Activated naive CD4-positive, alpha-beta T cell treated with anti-CD3 and anti-CD28 coated beads, Interleukin-2, amount 10 ng/mL, durations not matched to agents 7 days and 5 days (primary cell): ENCODE measurements at places on chromosomes 4 and X.

DNA sequence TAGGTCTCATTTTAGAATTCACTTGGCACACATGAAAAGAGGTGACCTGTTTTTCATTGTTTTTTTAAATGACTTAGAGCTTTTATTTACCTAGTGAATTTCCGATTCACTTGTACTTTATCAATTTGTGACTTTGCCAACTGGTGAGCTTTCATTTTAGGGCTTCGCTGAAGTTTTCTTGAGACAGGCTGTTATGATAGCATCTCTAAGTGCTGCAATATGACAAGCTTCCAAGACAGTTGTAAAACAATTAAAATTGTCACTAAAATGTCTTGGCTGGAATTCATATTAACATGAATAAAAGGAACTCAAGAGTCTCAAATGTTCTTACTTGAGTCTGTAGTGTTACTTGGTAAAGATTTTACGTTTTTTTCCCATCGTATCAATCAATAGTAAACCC is 831.7 kb upstream of the GRID2 start:
- no peak for DNase-seq

DNA sequence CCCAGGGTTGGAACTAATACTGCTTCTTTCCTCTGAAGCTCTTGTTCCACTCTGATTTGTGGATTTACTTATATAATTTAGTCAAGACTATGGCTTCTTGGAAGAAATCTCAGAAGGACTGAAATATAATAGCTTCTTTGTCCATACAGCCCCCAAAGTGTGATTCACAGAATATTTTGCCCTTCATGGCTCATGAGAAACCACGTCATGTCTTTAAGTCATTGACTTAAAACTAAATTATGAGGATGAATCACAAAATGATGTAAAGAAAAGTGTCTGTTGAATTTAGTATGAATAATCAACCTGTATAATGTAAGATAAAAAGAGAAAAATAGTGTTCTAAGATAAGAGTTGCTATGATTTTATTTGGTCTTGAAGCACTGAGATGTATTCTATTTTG is 43.3 kb upstream of the AGA start:
- no peak for DNase-seq

DNA sequence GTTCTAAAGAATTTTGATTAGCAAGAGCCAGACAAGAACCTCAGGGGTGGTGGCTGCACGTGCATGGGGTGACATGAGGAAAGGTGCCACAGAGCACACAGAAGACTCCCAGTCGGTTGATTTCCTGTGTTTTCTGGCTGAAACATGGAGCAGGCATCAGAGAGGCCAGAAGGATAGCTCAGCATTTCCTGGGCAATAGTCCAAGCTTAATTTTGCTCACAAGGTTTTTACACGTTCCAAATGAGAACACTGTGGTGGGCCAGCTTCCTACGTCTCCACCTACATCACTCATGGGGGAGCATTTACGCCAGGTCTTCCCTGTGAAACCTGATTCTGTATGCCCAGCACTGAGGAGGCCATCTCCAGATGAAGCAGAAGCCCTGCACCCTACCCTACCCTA is 212.5 kb upstream of the CLNK start:
- no peak for DNase-seq

GRCh38 chrX:30280428-30280827 is 28.8 kb downstream of the NR0B1 start:
- DNase-seq, result no peak

DNA sequence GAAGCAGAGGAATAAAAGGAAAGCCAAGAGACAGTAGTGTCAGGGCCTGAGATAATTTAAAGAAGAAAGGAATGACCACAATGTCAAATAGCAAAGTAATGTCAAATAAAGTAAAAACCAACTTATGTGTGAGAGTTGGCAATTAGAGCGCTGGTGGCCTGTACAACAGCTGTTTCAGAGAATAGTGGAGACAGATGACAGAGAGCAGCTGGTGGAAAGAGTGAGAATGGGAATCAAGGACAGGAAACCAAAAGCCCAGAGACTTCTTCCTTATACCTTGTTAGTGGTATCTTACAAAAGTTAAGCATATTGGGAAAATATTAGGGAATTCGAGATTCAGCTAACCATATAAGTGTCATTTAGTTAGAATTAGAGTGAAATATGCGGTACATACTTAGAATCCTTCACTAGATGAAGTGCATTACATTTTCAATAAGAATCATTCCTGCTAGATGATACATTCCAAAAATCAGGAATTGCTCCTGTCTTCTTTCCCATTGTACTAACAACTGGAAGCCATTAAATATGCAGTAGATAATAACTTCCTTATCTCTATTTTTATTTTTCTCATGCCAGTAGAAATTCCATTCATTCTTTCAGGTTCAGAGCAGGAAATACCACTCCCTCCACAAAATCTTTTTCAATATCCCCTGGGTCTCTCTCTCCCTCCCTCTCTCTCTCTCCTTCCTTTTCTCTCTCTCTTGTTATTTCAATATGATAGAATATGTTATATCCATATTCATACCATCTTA is 525.4 kb downstream of the CENPC start:
- no peak for DNase-seq

- no peak for DNase-seq
These were observed 2.5 kb upstream of the PLP1 start for GRCh38 chrX:103774070-103774642.

- DNase-seq, result no peak
These were observed 255.6 kb upstream of the UGT8 start for GRCh38 chr4:114343015-114343414.

GRCh38 chr4:10035130-10035529 is 13.8 kb upstream of the SLC2A9 start:
- DNase-seq, result no peak

- no peak for DNase-seq
These were observed 92.4 kb downstream of the ATRX start for GRCh38 chrX:77693594-77693993.
